CD4-positive, alpha-beta T cell treated with Interleukin-21 for 1 hour (primary cell): ENCODE measurements at places on chromosomes 5 and 9.

DNA sequence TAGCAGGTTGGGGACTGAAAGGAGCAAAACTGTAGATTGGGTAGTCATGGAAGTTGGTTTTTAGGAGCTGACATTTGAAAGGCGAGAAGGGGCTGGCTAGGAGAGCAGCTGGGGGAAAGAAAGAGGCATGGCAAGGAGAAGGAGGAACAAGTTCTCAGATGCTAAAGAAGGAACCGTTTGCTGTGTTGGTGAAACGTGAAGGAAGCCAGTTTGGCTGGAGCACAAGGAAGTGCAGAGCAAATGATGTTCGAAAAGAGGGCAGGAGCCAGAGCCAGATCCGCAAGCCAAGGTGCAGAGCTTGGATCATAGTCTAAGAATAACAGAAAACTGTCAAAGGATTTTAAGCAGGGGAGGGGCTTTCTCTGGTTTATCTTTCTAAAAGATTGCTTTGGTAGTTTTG is 276.6 kb downstream of the ASTN2 start:
- DNase-seq = no peak

DNA sequence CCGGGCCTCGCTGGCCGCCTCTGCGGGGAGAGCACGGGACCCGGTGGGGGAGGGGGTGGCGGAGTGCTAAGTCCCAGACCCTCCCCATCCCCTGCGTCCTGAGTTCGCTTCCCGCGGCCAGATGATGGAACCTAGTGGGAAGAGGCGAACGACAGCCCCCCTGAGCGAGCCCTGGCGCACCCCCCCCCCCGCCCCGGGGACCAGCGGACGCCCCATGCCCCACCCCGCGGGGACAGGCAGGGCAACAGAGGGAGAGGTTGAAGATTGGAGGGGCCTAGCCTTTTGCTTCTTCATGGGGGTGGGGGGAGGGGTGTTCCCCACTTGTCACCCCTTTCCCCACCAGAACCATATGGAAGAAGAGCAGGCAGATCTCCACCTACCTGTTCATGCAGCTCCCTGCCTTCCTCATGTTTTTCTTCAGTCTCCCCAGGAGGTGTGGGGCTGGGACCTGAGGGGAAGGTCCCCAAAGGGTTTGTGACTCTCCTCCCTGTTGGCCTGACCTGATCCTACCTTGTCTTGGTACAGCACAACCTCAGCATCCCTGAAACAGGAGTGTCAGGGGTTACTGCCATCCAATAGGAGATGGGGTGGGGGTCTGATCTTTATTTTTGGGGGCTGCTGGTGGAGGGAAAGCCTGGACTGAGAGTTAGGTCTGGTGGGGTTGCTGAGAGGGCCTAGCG is 485 bp downstream of the FAM53C start:
- no peak for DNase-seq

GRCh38 chr5:88377240-88377639 is 108.6 kb upstream of the TMEM161B start:
- no peak for DNase-seq

- no peak for DNase-seq
Measured at GRCh38 chr5:89728750-89729149, 680.8 kb downstream of the CETN3 start.

GRCh38 chr5:169653091-169653490 is 16.0 kb downstream of the DOCK2 start:
- DNase-seq = no peak

- no peak for DNase-seq
Measured at GRCh38 chr9:104240890-104241289, 146.8 kb downstream of the SMC2 start.

- no peak for DNase-seq
Measured at GRCh38 chr9:22343218-22343611, 103.4 kb upstream of the DMRTA1 start.

GRCh38 chr9:86575825-86576525 is 221.8 kb upstream of the TUT7 start:
- no peak for DNase-seq

GRCh38 chr5:137800700-137801411 is 46.7 kb upstream of the HNRNPA0 start:
- DNase-seq = no peak

DNA sequence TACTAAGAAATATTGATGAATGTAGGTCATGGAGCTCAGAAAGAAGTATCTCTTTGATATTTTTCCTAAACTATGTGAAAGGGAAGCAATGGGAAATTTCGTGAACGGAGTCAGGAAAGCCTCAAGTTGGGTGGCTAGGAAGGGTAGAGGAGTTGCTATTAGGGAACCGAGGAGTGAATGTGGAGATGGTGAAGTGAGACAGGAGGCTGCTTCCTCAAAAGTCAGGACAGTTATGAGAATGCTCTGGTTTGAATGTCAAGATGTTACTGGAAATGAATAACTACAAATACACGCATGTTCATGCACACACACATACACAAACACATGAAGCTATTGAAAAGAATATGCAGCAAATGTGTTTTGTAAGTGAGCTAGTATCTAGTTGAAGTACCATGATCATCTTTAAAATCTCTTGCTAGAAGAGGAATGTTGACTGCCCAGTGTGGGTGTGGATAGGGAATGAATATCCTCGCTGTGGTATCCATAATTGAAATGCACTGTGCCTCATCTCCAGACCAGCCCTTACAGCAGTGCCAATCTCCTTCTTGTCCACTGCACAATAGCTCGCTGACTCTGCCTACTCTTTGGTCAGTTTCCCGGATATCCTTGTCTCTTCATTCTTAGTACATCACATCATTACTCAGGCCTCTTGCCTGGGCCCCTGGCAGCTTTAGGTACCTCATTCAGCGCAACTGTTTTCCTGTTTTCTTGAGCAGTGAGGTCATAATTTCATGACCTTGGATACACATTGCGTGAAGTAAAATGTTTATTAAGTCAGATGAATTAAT is 21.9 kb upstream of the PDCD1LG2 start:
- no peak for DNase-seq

- no peak for DNase-seq
Measured at GRCh38 chr9:110408598-110408997, 70.9 kb upstream of the TXNDC8 start.

- DNase-seq = no peak
Measured at GRCh38 chr5:98096155-98096554, 677.3 kb upstream of the RGMB start.

DNA sequence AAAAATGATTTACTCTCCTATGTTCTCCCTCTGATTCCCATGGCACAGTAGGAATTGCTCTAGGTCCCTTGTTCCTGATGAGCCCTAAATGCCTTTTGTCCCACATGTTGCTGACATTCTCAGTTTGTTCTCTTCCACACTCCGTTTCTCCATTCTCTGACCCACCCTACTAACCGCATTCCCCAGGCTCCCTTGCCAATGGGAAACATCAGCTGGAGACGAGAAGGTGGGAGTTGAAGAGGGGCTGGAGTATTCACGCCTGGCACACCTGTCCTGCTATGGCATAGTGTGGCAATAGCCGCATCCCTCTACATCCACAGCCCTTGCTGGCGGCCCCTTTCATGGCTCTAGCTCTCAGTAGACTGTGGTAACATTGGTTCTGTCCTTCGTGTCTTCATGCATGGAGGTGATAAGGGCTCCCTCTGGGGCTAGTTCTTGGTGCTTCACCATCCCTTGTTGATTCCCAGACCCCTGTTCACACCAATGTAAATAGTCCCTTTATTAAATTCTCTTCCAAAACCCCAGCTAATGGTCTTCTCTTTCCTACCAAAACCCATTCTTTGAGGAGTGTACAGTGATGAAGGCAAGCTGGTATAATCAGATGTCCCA is 16.4 kb upstream of the ARL15 start:
- DNase-seq = no peak

GRCh38 chr5:147179562-147180147 is 55.2 kb upstream of the STK32A start:
- DNase-seq = no peak

DNA sequence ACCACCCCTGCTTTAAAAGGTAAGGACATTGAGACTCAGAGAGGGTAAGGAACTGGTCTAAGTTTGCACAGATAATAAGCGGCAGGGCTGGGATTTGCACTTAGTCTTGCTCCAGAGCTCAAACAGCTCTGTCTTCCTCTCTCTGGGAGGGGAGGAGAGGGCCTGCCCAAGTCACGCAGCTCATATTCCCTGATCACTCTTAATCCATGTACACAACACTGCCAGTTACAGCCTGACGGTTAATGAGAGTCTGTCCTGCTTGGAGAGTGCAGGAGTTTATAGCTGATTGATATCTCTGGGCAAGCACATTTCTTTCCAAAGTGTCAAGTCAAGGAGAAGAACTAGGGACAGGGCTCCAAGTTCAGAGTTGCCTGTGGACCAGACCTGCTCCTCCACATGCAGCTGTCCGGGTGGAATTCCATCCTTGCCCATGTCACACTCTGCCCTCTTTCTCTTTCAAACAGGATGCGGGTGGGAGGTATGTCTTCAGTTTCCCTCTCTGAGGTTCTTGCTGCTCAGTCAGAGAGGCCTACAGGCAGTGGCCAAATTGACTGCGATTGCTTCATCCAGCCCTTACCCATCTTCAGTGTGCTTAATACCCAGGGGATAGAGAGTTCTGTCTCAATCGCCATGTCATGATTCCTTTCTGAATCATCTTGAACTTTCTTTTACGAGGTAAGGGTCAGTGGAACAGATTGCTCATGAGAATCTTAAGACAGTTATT is 54.5 kb downstream of the GALNT12 start:
- no peak for DNase-seq

DNA sequence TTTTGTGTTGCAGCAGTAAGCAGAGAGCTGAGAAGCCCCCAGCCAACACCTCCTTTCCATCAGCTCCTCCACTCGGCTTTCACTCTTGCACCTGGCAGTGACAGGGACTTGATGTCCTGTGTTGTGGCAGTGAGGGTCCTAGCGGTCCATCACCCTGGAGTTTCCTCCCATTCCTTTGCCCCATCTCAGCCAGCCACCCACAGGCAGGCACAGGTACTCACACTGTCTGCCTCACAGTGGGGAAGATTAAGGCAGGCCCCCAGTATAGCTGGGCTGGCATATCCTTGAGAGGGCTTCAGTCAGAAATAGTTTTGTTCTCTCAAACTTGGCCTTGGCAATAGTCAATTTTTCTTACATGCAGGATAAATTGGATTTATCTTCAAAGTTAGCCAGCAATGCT is 362.7 kb downstream of the GADD45G start:
- no peak for DNase-seq

DNA sequence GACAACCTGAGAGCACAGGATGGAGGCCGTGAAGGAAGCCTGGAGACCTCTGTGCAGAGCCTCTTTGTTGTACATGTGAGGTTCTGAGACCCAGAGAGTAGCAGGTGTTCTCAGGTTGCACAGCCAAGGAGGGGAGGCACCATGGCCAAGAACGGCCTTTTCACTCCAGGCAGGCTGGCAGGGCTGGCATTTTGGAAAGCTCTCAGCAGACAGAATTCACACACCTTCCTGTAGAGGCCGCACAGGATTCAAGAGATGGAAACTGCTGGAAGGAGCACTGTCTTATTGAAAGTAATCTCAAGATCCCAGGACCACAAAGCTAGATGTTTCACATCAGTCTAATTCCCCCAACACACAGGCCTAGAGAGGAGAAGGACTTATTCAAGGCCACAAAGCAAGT is 52.8 kb upstream of the XPA start:
- no peak for DNase-seq

- DNase-seq = no peak
Measured at GRCh38 chr5:21701317-21701716, 1151.8 kb downstream of the CDH12 start.

- DNase-seq = peak; percentile 29
Measured at GRCh38 chr9:121744002-121744686, 92.7 kb downstream of the DAB2IP start.

GRCh38 chr9:114861273-114861672 is 55.4 kb upstream of the TNFSF15 start:
- no peak for DNase-seq

- no peak for DNase-seq
Measured at GRCh38 chr9:95215336-95215898, 102.1 kb downstream of the FANCC start.

GRCh38 chr9:131719262-131719908 is 20.5 kb downstream of the RAPGEF1 start:
- DNase-seq = peak; percentile 40

DNA sequence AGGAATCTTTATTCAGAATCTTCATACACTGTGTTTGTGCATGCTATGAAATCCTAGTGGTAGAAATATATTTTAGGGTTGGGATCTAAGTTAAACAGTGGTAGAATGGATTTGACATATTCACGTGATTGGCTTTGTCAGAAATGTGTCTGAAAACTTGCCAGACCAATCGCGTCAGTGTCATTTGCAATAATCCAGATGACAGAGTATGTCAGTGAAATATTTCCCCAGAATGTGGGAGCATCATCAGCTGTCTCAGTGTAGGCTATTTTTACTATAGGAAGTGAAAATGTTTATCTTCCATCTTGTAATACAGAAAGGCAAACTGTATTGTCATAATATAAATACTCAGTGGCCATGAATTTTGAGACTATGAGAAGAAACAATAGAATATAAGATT is 220.6 kb upstream of the EDIL3 start:
- DNase-seq = no peak

DNA sequence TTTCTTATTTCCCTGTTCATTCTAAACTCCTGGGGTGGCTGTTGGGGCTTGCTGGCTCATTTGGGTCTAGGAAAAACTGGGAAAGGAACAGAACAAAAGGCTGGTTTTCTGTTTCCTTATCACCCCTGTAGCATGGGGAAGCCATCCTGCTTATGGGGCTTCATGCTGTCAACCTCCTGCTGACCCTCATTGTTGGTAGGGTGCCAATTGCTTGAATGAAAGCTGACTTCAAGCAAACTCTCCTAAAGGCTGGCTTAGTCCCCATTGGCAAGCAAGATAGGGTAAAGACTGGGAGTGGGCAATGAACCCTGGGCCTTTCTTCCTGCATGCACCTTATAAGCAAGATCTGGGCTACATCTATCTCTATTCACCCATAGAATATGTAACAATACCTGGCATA is 511.6 kb downstream of the DMAC1 start:
- DNase-seq = no peak

- DNase-seq = no peak
Measured at GRCh38 chr5:6636293-6636692, 3.1 kb downstream of the SRD5A1 start.

GRCh38 chr5:94754824-94755223 is 136.4 kb downstream of the SLF1 start:
- DNase-seq = no peak

DNA sequence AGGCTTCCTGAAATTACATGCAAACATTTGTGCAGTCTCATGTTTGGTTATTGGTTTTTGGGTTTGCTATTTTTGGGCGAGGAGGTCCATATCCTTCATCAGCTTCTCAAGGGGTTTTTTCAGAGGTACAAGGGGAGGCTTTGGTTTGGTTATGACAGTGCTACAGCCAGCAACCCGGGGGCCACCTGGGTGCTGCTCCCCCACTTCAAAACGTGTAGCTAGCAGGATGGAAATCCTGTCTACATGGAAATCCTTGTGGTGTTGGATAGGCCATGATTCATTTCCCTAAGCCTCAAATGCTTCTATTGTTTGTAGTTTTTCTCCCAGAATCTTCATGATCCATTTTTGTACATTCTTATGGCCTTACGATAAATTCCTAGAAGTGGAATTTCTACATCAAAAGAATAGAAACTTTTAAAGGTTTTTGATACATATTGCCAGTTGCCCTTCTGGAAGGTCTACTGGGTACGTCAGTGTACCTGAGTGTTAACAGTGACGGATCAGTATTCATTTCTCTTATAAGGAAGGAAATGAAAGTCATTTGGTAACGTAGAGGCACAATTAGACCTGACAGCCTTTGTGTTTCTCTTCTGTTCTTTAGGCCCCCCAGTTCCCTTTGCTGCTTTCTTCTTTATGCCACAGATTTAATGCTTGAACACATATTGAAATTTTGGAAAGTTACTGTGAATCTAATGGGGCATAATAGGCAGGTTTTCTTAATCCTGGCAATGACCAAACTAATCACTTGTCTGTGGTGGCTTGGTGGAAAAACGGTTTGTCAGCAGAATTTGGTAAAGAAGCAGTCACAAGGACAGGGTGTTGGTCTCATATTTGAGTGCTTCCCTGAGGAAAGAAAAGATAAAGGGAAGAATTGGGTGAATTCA is 69.7 kb upstream of the ABL1 start:
- DNase-seq = no peak
